ENCODE measurements at places on chromosomes 7 and 10.

- DNase-seq = no peak
Measured at GRCh38 chr10:28940158-28940888, 263.0 kb downstream of the BAMBI start.

DNA sequence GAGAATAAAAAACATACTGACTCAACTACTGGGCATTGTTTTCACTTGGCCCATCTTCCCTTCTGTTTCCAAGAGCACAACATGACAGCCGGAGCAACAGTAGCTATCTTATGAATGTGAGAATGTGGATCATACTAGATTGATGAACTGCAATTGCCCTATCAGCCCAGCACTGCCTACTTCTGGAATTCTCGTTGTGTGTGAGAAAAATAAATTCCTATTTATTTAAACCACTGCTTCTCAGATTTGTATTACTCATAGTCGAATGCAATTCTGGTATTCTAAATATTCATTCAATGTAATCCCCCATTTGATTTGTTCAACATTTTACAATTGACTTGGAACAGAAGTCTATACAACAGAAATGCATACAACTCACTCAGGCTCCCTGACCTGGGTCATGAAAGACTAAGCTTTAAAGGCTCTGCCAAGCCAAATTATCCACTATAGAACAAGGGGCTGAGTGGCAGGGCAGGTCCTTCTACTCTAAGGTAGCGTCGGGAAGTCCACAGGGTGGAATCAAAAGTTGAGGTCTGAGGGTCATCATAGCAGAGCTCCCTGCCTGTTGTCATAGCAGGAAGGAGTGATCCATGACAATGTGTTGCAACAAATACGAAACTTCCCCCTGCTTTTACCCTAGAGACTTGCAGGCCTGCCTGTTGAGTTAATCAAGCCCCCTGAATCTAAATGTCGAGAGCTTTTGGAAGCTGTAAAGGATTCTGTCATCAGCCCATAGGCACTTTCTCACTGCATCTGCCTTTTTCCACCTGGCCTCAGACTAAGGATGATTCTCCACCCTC is 12.4 kb upstream of the JAZF1 start:
- no peak for DNase-seq

DNA sequence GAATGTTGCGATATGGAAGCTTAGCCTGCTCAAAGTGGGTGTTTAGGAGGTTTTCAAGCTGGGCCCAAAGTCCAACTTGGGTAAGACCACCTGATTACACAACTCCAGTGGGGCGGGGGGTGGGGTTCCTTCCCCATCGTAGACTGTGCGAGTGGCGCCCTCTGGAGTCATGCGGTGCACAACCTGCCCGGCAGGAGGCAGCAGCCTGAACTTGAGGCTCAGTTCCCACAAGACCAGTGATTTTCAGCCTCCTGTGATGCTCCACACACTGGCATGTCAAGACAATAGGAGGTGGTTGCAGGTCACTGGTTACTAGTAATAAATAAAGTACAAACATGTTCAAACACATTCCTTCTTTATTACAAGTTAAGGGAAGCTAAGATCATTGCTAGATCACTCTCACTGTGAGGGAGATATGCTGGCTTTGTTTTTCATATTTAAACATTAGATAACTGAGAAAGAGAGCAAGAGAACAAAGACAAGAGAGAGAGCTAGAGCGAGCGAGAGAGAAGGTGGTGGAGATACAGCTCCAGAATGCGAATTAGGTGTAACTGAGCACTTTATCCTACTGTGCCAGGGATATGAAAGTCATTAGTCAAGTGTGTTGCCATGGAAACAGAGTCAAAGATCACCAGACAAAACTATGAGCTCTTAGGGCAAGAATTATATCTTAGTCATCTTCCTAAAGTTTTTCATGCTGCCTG is 97.4 kb upstream of the BMPER start:
- DNase-seq = peak; percentile 90

- DNase-seq = peak; percentile 61
Measured at GRCh38 chr10:104434601-104435000, 81.0 kb downstream of the CFAP58 start.

- no peak for DNase-seq
Measured at GRCh38 chr7:25427721-25428120, 199.4 kb upstream of the NPVF start.

- DNase-seq = peak; percentile 0
Measured at GRCh38 chr10:10396601-10397000, 621.1 kb upstream of the CELF2 start.

DNA sequence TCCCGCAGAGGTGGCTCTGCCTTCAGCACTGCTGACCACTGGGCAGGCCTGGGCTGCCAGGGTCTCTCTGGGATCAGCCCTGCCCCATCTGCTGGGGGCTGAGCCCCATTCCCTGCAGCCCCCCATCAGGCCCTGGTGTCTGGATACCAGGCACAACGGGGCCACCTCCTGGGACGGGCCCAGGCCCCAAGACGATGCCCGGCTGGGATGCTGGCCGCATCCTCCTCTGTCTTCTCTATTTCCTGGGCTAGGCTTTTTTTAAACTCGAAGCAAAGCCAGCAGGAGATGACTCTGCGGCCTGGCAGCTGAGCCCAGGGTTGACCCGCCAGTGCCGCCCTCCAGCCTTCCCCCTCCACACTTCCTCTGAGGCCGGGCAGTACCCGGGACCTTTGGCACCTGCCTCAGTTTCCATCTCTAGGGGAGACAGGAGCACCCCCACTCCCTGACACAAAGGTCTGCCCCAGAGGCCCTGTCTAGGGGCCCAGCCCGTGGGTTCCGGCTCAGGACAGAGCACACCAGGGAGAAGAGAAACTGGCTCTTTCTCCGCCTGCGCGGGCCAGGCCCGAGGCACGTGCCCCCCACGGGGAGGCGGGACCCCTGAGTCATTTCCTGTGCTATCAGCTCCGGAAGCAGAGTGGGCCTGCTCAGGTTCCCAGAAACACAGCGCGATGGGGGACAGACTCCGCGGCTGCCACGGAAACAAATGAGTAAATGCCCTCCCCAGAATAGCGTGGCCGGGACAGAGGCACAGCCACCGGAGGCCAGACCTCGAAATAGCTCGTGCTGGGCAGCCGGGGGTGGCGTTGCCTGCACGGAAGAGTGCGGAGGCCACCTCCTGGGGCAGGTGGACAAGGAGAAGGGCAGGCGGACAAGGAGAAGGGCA is 84.6 kb upstream of the PDGFA start:
- peak; percentile 79 for DNase-seq

DNA sequence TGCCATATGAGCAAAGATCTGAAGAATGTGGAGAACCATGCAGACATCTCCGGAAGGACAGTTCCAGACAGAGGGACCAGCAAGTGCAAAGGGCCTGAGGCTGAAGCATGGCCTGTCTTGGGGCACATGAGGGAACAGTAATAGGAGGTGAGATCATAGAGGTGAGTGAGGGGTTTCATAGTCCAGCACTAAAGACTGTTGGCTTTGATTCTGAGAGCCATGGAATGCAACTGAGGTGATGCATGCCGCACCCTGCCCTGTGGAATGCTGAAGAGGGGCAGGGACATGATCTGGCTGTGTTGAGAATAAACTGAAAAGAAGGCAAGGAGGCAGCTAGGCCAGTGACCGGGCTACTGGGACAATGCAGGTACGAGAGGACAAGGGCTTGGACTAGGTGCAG is 253.1 kb upstream of the KLF14 start:
- peak; percentile 11 for DNase-seq

DNA sequence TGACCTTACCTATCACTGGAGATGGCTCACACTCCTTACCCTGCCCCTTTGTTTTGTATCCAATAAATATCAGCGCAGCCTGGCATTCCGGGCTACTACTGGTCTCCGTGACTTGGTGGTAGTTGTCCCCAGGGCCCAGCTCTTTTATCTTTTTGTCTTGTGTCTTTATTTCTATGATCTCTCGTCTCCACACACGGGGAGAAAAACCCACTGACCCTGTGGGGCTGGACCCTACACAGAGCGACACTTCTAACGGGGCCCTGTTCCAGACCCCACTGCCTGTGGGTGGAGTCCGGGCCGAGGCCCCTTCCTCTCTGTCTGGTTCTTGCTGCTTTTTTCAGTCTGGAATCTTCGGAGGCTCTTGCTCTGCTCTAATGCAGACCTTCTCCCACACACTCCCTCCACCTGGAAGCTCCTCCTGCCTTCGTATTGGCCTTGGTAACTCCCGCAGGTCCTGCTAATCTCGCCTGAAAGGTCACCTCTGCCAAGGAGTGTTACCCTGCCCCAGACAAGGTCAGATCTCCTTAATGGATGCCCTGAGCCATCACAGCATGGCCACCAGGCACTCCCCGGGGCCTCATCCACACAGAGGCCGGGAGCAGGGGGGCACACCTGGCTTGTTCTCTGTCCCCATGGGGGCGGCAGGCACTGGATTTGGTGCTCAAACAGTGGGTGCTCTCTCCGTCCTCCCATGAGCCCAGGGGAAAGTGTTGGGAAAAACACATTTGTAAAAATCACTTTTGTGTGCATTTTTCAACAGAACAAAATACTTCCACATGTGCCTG is 531.7 kb downstream of the PTPRN2 start:
- no peak for DNase-seq

DNA sequence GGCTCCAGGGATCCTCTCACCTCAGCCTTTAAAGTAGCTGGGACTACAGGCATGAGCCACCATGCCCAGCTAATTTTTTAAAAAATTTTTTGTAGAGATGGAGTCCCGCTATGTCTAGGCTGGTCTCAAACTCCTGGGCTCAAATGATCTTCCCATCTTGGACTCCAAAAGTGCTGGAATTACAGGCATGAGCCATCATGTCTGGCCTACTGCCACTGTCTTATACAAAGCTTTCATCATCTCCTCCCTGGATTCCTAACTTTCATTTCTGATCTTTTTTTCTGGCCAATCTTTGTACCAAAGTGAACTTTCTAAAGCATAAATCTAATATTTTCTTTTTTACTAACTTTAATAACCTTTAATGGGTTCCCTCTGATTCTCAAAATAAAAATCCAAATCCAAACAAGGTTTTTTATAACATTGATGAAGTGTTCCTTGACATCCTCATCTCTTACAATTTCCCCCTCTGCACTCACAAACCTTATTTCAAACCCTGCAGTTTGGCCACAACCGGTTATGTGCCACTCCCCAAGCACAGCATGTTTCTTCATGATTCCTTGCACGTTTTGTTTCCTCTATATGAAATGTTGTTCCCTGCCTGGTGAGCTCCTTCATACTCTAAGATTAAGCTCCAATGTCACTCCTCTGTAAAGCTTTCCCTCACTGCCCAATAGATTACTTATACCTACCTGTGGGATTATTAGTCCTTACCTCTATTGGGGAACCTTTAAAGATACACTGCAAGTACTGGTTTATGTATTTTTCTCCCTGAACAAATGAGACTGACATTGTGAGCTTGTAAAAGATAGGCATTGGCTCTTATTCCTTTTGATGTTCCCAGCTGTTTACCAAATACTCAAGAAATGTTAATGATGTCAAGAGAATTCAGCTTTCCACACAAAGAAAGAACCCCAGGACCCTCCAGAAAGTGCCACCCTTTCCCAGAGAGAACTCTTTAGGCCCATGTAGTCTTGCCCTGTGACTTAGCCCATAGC is 101.7 kb downstream of the HOXA1 start:
- DNase-seq = peak; percentile 29

DNA sequence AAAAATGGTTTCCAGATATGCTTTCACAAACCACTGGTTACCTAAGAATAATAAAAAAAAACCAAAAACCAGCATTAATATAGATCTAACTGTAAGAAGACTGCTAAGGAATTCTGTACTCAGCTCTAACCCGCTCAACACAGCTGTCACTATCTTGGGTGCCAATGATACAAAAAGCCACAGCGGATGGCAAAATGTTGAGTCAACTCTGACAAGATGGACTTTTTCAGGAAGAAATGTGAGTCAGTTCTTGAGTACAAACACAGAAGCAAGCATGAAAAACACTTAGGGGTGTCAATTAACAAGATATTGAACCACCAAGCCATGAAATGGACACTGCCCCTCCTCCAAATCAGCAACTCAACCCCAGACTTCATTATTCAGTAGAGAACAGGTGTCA is 55.0 kb downstream of the CTTNBP2 start:
- DNase-seq = no peak

GRCh38 chr7:70033226-70033625 is 435.0 kb downstream of the AUTS2 start:
- no peak for DNase-seq

- DNase-seq = no peak
Measured at GRCh38 chr10:103679096-103679790, 176.1 kb downstream of the SH3PXD2A start.

GRCh38 chr7:133513608-133514007 is 260.7 kb downstream of the EXOC4 start:
- DNase-seq = peak; percentile 24

DNA sequence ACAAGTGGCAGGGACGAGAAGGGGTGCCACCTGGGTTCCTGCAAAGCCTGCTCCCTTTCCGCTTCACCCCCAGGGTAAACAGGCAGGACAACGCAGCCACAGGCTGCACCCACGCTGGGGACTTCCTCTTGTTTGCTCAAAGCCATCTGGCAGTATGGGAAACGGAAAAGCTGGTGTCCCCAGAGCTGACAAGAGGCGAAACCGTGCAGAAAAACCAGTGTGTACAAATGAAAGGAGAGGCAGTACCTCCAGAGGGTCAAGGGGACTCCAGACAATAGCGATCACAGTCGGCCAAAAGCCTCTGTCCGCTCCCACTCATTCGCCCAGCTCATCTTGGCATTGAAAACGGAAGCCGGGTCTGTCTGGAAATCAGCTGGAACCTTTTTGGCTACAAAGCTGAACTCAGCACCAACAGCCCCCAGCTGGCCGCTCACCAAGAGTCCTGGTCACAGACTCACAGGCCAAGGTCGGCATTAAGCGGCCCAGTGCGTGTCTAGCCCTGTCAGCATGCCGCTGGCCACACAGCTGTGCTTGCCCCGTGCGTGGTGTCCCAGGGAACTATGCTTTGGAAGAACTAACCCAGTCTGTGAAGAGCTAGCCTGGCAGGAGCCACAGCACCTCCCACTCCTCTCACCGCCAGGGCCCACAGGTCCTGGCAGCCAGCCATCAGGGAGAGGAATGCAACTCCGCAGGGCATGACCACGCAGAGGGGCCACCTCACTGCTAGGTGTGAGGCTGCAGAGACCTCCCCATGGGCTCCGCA is 10.4 kb downstream of the TNS3 start:
- peak; percentile 93 for DNase-seq

DNA sequence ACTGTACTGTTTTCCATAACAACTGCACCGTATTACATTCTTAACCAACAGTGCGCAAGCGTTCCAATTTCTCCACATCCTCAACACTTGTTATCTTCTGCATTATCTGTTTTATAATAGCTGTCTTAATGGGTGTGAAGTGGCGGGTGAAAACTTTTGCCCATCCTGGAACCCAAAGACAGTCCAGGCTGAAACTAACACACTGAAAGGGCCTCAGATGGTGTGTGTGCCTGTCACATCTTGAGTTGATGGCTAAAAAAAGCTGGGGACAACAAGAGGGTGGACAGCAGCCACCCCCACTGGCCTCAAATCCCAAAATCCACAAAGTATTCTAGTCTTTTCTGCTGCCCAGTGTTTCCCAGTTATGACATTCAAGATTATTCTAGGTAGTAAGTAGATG is 19.4 kb downstream of the OPALIN start:
- no peak for DNase-seq

DNA sequence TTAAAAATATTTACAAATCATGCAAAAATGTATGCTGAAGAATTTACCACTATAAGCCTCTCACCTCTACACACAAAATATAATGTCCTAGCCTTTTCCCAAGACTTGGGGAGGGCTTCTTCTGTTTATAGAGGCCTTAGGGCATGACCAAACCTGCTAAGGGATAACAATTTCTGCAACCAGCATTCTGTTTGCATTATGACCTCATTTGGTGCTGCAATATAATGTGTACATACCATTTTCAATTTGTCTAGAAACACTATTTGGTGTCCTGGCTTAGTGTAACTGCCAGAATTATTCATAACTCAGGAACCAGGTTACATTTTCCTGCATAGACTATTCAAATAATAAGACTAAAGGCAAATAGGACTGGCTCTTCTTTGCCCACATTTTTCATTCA is 446.6 kb upstream of the SORCS1 start:
- DNase-seq = no peak

Data from EL (cell line).